Neural crest cell (in vitro differentiated cells): ENCODE measurements at places on chromosomes 6 and 20.

DNA sequence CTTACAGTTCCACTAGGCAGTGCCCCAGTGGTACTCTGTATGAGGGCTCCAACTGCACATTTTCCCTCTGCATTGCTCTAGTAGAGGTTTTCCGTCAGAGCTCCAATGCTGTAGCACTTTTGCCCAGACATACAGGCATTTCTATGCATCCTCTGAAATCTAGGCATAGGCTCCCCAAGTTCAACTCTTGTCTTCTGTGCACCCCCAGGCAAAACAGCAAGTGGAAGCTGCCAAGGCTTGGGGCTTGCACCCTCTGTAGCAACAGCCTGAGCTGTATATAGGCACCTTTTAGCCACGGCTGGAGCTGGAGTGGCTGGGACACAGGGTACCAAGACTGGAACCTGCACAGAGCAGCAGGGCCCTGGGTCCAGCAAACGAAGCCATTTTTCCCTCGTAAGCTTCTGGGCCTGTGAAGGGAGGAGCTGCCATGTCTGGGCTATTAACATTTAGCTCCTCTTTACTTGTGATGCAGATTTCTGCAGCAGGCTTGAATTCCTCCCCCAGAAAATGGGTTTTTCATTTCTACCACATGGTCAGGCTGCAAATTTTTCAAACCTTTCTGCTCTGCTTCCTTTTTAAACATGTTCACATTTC is 596.2 kb upstream of the ADGRB3 start:
- no peak for DNase-seq

DNA sequence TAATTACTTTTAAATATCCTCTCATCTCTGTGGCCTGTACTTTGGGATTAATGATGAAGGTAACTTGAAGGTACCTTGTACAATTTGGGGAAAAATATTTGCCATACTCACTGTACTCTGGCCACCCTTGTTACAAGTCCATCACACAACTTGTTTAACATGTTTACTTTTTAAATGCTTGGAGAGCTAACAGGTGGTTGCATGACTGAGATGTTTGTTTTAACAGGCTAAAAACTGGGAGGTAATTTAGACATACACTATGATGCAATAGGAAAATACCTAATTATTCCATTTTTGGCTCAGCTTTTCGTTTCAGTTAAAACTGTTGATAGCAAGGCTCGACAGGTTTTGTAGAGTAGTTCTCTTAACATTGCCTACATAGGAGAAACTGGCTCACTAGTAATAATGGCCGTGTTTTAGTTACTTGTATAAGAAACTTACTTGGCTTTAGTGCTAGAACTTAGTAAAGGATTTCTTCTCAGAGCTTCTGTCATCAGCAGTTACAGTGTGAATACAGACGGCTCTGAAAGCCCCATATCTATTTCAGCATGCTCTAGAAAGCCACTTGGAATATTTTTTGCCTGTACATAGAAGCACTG is 489.8 kb upstream of the SOX4 start:
- no peak for DNase-seq

DNA sequence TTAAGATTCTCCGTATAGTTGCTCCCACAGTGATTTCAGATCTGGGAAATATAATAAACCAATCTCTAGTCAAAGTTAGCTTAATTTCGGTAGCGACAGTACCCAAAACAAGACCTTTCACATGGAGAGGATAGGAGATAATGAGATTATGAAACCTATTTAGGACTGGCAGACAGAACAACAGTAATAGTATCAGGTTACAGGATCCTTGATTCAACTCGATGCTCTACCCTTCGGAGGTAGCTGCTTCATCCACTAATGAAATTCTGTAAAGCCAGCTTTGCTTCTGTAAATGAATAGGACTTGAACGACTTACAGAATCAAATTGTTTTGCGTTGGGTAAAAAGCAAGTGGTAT is 534 bp upstream of the AKIRIN2 start:
- DNase-seq: no peak

DNA sequence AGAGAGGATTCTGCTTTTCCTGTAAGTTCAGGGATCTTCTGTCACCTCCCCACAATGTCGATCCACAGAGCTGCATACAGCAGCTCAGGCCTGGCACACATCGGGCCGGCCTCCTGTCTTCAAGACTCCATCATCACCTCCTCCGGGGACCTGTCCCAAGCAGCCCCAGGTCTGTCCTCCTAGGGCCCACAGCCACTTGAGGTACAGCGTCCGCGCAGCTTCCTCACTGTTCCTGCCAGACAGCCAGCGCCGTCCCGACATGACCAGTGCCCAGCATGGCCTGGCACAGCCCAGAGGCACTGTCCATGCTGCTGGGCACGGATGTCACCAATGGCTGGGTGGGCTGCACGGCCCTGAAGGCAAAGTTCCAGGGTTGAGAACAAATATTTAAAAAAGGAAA is 101.6 kb downstream of the DLL1 start:
- no peak for DNase-seq

DNA sequence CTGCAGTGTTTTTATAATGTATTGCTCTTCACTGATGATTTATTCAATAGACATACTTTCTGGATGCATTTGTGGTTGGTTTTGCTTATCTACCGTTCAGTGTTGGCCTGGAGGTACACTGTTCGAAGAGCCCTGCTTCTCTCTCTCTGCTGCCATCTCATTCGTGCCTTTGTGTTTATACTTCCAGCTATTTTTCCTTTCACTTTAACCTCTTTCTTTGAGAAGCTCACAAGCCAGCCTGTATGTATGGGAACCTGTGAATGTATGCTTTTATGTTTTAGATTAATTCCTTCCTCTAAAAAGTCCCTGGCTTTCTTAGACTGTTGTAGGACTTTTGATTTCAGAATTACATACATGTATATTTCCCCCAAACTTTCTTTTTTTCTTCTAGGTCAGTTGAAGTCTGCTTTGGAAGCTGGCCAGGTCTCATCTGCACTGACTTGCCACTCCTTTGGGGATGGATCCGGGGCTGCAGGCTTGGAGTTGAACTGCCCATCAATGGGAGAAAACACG is 83.0 kb downstream of the SCAND1 start:
- no peak for DNase-seq

DNA sequence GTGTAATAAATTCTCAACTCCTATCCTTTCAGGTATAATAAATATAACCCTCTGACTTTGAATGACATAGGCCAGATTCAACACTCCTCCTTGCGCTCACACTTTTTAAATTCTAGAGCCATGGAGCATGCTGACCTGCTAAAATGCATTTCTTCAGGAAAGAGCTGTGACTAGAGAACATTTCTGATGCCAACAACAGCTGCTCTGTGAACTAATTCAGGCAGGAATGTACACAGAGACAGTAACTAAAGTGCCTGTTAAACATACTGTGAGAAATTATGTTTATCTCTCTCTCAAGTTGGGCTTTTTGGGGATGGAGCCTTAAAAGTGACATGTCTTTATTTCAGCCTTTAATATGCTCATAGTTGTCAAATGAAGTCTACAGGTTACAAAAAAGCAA is 8.3 kb downstream of the NHSL1 start:
- no peak for DNase-seq

DNA sequence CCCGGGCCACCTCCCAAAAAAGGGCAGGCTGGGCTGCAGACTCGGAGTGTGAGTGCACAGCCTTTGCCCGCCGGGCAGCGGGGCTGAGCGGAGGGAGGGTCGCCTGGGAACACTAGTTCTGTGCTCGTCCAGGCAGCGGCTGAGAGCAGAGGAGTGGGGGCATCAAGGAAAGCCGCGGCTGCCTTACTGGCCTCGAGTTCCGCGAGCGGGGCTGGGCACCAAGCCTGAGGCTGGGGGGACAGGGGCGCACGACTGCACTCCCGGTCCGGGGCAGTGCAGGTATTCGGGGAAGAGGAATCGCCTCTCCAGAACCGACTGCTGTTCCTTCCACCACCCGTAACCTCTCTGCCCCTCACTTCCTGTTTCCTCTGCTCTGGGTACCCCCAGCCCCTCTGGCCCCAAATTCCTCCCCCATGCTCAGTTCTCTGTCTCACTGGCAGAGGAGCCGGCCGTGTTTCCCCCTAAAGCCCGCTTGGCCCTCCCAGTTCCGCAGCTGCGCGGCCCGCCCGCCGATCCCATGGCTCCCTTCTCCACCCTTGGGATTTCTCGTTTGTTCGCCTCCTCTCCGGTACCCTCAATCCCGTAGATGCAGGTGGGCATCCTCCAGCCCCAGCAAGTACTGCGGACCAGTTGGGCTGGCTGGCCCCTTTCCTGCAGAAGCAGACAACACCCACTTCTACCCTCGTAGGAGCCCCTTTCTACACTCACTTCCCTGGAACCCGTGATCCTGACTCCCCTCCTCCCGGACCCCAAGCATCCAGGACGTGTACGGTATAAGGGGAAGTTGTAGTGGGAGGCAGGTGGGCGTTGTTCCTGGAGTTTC is 5.1 kb downstream of the RING1 start:
- peak; percentile 35 for DNase-seq

- DNase-seq: no peak
Observed at GRCh38 chr6:169881976-169882375, 130.6 kb downstream of the ERMARD start.

DNA sequence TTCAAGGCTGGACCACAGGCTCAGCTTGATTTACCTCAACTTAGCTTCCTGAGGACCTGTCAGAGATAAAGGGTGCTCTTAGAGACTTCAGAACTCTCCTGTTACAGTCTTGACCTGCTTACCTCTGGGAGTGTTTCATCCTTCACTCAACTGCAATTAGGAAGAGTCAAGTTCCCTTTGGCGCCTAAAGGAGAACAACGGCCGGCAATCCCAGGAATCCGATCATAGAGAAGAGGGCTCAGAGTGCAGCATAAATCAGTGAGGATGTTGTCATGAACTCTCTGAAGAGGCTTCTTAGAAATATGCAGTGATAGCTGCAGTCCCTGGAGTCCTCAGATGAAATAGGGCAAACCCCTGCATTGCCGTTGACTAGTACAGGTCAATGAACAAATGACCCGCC is 36.4 kb downstream of the LYRM2 start:
- no peak for DNase-seq

- no peak for DNase-seq
Observed at GRCh38 chr6:284486-284885, 7.8 kb upstream of the DUSP22 start.

DNA sequence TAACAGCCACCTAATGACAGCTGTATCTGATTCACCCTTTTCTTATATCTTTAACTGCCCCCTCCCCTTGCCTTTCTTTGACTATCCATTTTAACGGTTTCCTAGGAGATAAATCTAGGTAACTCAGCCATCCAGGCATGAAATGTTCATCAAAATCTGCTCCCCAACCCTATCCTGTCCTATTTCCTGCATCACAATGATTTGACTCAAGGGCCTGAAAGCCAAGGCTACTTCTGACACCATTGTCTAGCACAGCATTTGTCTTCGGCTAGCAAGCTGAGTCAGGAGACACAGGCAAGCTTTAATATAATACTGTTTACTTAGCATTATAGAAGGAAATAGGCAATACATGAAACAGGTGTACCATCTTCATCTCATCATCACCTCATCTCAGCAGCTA is 31.6 kb upstream of the MANEA start:
- DNase-seq: no peak
